ENCODE measurements at places on chromosomes 5 and 9. TPM values are rescaled to one million over a fixed set of nuclear protein-coding genes. Genes with fewer than 3 reads are reported as not detected.

The GPR151 gene
- total RNA-seq, result not detected

GRCh38 chr9:130667120-130667435 is 2.7 kb downstream of the PRDM12 start:
- no peak overlapping the region for H3K4me3 ChIP-seq
- peaks cover 47% of the 10 kb centered on the region for H3K4me1 ChIP-seq

DNA sequence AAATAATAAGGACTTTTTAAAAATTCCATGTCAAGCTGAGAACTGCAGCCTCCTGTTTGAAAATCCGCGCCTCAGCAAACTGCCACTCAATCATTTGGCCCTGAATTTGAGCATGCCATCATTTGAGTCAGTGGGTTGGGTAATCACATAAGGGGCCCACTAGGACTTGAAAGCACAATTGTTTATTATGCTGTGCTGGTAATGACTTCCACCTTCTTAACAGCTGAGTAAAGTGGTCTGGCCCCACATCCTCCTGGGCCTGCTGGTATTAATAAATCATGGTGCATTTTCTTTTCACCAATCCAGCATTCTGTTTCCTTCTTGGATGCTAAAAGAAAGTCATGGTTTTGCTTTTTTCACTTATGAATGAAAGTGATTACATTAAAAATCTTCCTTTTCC is 103.0 kb upstream of the CTSL start:
- peaks cover 8% of the 10 kb centered on the region for H3K36me3 ChIP-seq
- no peak overlapping the region for H3K27ac ChIP-seq
- H3K4me3 ChIP-seq, result no peak overlapping the region

DNA sequence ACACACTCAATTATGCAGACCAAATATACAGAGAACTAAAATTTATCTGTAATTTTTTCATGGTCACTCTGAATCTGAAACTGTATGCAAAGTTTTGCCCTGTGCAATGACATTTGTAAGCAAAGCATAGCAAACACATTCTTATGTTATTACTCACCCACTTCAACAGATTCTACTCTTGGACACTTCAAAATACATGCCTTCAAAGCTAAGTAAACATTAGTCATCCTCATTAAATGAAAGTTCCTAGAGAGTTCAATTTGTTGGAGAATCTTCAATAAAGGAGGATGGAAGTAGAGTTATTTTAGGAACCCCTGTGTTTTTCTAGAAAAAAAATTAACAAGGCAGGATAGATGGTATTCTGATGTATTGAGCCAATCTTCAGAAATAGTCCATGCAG is 639.7 kb upstream of the C9orf72 start:
- H3K36me3 ChIP-seq, result no peaks in the 10 kb centered on the region
- H3K4me3 ChIP-seq, result no peak overlapping the region
- no peak overlapping the region for H3K27ac ChIP-seq
- no peaks in the 10 kb centered on the region for H3K27me3 ChIP-seq
- H3K4me1 ChIP-seq, result peaks cover 15% of the 10 kb centered on the region

- no peak overlapping the region for H3K4me3 ChIP-seq
- peaks cover 37% of the 10 kb centered on the region for H3K4me1 ChIP-seq
- H3K27me3 ChIP-seq, result peaks cover 95% of the 10 kb centered on the region
- H3K36me3 ChIP-seq, result no peaks in the 10 kb centered on the region
- DNase-seq, result no peak
Measured at GRCh38 chr5:173229966-173230689, 4.9 kb downstream of the NKX2-5 start.

The PIP5KL1 gene
- total RNA-seq, result 0.16 TPM

The GGTA1 gene
- 12.8 TPM for total RNA-seq

- H3K27me3 ChIP-seq, result no peaks in the 10 kb centered on the region
- no peak for DNase-seq
- no peak overlapping the region for H3K4me3 ChIP-seq
Measured at GRCh38 chr5:3412146-3412545, 183.5 kb upstream of the IRX1 start.

The GDA gene
- under 0.01 TPM for total RNA-seq

DNA sequence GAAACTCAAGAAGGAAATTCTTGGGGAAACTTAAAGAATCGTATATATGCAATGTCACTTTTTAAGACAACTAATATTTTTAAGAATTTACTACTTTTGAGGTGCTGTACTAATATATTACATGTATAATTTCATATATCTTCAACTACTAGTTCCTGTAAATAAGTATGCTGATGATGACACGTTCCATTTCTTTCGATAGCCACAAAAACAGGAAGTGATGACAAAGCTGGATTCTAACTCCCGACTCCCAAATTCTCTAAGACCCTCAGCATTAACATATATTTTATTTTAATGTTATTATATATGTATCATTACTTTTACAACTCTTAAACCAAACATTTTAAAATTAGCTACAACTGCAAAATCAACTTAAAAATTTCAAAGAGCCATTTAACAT is 74.8 kb downstream of the STK32A start:
- no peak overlapping the region for H3K27ac ChIP-seq
- H3K36me3 ChIP-seq, result no peaks in the 10 kb centered on the region
- no peaks in the 10 kb centered on the region for H3K4me1 ChIP-seq
- H3K4me3 ChIP-seq, result no peak overlapping the region
- no peak for DNase-seq

- H3K27ac ChIP-seq, result no peak overlapping the region
- no peaks in the 10 kb centered on the region for H3K36me3 ChIP-seq
- no peaks in the 10 kb centered on the region for H3K4me1 ChIP-seq
Measured at GRCh38 chr9:75116306-75116705, 28.0 kb downstream of the OSTF1 start.

DNA sequence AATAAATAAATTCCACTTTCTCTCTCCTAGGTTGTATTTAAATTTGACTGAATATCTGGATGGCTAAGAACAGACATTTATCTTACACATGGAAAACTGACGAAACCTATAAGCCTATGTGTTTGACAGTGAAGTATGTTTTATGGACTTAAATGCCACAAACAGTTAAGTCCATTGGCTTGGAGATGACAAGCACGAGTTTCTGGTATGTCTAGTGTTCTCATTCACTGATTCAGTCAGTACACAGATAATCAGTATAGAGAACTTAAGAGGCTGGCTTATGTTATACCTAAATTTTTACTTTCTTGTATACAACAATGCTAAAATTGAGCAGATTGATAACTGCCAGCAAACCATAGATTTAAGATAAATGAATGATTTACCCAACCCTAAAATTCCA is 38.9 kb downstream of the SNAPC3 start:
- H3K4me3 ChIP-seq, result no peak overlapping the region
- no peak for DNase-seq
- H3K27me3 ChIP-seq, result no peaks in the 10 kb centered on the region
- no peaks in the 10 kb centered on the region for H3K4me1 ChIP-seq

All from sigmoid colon (tissue), 7 donors.